ENCODE measurements at places on chromosomes 16 and 17. TPM values are rescaled to one million over a fixed set of nuclear protein-coding genes. Genes with fewer than 3 reads are reported as not detected.

Gene ETV4
- 78.4 TPM for total RNA-seq

Gene MMP25
- total RNA-seq: 14.2 TPM

Gene SLFN12L
- not detected for total RNA-seq

Gene IRX3
- 2.4 TPM for total RNA-seq

Gene SHBG
- 1.5 TPM for total RNA-seq

Gene PPL
- total RNA-seq: 29.2 TPM

Gene USP31
- 16.1 TPM for total RNA-seq

DNA sequence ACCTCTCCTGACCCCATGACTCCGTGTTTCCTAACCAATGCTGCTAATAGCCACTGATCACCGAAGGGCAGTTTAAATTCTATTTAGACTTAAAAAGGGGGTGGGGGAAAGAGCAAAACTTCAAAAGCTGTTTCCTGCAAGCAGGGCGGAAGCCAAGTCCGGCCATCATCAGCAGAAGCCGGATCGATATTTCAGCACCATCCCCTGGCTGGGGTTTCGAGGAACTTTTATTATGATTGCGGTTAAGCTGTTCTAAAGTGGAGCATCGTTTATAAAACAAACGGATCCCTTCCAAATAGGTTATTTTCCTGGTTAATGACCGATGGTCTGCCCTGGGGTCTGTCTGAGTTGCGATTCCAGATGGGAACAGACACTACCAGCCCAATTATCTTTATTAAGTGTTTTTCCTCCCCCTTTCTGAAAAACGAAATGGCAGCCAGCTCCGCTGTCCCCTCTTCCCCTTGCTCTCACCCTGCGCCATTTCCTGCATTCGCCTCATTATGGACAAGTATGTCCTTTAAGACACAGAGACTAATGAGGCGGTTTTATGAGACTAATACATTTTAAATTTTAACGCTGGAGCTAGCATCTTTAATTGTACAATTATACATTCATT lies 76.1 kb upstream of the IRX3 start:
- H3K27me3 ChIP-seq: no peaks in the 10 kb centered on the region
- no peaks in the 10 kb centered on the region for H3K4me1 ChIP-seq
- no peak for DNase-seq
- H3K27ac ChIP-seq: no peak overlapping the region
- no peaks in the 10 kb centered on the region for H3K36me3 ChIP-seq
- no peak overlapping the region for H3K4me3 ChIP-seq

GRCh38 chr17:68127914-68128313 lies 92.4 kb downstream of the KPNA2 start:
- DNase-seq: no peak
- H3K36me3 ChIP-seq: no peaks in the 10 kb centered on the region
- no peaks in the 10 kb centered on the region for H3K27me3 ChIP-seq

DNA sequence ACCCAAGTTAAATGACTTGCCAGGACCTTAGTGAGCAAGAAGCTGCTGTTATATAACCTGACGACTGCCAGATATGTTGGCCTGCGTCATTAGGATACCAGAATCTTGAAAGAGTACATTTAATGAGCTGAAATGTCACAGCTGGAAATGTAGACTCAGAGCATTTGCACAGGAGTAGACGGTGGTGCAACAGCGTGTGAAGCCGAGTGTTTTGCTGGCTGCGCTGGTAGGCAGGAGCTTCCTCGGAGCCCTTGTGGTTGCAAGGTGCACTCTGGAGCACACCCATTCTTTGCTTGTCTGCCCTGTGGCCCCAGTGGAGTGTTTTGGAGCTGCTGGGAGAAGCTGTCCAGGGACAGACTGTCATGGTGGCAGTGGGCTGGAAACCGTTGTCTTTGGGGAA lies 79.3 kb downstream of the BANP start:
- no peak for DNase-seq
- no peak overlapping the region for H3K27ac ChIP-seq
- peaks cover 12% of the 10 kb centered on the region for H3K36me3 ChIP-seq

GRCh38 chr16:24508614-24509013 lies 30.8 kb upstream of the RBBP6 start:
- no peak overlapping the region for H3K27ac ChIP-seq
- no peak overlapping the region for H3K4me3 ChIP-seq
- no peaks in the 10 kb centered on the region for H3K36me3 ChIP-seq

- no peaks in the 10 kb centered on the region for H3K36me3 ChIP-seq
- H3K27ac ChIP-seq: no peak overlapping the region
- no peaks in the 10 kb centered on the region for H3K4me1 ChIP-seq
- H3K4me3 ChIP-seq: no peak overlapping the region
- DNase-seq: peak; percentile 42
- H3K27me3 ChIP-seq: no peaks in the 10 kb centered on the region
Measured at GRCh38 chr16:78227855-78228254, 128.4 kb downstream of the WWOX start.

- H3K36me3 ChIP-seq: no peaks in the 10 kb centered on the region
- H3K4me1 ChIP-seq: no peaks in the 10 kb centered on the region
- DNase-seq: peak; percentile 27
- H3K27me3 ChIP-seq: no peaks in the 10 kb centered on the region
- no peak overlapping the region for H3K27ac ChIP-seq
Measured at GRCh38 chr17:350706-351448, 1.7 kb downstream of the RPH3AL start.

DNA sequence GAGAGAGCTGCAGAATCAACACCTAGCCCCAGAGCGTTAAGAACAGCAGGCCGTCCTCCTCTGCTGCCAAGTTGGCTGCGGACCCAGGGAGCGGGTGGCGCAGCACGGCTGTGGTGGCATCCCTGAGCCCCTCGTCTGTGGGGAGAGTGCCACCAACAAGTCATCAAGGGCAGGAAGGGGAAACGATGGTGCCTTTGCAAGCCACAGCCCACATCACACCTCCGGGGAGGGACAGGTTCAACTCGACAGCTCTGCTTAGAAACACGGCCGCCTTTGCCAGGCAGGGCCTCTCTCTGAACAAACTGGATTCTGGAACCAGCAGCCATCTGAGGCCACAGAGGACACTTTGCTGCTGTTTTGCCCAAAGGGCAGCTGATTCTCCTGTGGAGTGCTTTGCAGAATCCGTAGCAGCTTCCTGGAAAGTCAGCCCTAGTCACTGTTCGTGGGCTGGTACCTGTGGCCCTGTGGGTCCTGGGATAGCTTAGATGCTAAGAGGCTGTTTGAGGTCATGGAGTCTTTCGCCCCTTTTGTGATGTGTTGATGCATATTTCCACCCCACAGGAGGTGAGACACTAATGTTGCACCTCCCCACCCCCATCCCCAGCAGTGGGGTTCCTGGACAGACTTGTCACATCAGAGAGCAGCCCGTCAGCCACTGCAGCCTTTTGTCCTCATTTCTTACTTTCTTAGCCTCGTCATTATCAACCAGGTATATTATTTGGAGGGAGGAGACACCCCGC lies 270.6 kb downstream of the CPPED1 start:
- no peaks in the 10 kb centered on the region for H3K36me3 ChIP-seq
- DNase-seq: no peak
- H3K4me1 ChIP-seq: no peaks in the 10 kb centered on the region

- H3K4me3 ChIP-seq: no peak overlapping the region
- peaks cover 3% of the 10 kb centered on the region for H3K4me1 ChIP-seq
- no peak overlapping the region for H3K27ac ChIP-seq
- no peaks in the 10 kb centered on the region for H3K36me3 ChIP-seq
- H3K27me3 ChIP-seq: no peaks in the 10 kb centered on the region
- no peak for DNase-seq
Measured at GRCh38 chr16:27620541-27620940, 70.6 kb downstream of the KATNIP start.

DNA sequence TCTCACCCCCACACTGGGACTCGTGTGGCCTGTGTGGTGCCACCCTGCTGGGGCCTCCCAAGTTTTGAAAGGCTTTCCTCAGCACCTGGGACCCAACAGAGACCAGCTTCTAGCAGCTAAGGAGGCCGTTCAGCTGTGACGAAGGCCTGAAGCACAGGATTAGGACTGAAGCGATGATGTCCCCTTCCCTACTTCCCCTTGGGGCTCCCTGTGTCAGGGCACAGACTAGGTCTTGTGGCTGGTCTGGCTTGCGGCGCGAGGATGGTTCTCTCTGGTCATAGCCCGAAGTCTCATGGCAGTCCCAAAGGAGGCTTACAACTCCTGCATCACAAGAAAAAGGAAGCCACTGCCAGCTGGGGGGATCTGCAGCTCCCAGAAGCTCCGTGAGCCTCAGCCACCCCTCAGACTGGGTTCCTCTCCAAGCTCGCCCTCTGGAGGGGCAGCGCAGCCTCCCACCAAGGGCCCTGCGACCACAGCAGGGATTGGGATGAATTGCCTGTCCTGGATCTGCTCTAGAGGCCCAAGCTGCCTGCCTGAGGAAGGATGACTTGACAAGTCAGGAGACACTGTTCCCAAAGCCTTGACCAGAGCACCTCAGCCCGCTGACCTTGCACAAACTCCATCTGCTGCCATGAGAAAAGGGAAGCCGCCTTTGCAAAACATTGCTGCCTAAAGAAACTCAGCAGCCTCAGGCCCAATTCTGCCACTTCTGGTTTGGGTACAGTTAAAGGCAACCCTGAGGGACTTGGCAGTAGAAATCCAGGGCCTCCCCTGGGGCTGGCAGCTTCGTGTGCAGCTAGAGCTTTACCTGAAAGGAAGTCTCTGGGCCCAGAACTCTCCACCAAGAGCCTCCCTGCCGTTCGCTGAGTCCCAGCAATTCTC lies 27.4 kb downstream of the STH start:
- peak; percentile 71 for DNase-seq
- no peak overlapping the region for H3K27ac ChIP-seq
- no peaks in the 10 kb centered on the region for H3K27me3 ChIP-seq
- H3K4me1 ChIP-seq: peaks cover 2% of the 10 kb centered on the region
- no peak overlapping the region for H3K4me3 ChIP-seq

GRCh38 chr17:18331879-18332278 lies 16.8 kb downstream of the SMCR8 start:
- H3K27me3 ChIP-seq: no peaks in the 10 kb centered on the region
- H3K36me3 ChIP-seq: peaks cover 86% of the 10 kb centered on the region
- no peak for DNase-seq
- no peak overlapping the region for H3K27ac ChIP-seq

DNA sequence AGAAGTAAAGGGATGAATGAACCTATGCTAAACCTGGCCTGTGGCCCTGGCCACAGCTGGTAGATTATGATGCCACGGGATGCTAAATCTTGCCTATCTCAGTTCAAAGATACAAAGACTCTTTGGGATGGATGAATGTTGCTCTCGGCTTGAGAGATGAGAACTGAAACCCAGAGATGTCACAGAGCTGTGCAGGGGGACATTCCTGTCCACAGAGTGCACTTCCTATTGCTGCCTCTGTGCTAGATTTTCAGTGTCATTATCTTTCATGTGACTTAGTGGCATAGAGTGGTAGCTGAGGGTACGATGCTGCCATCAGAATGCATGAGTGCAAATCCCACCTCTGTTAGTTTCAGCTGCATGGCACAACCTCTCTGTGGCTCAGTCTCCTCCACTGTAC lies 2.3 kb upstream of the MT1M start:
- no peak overlapping the region for H3K4me3 ChIP-seq
- H3K4me1 ChIP-seq: no peaks in the 10 kb centered on the region
- H3K27me3 ChIP-seq: peaks cover 87% of the 10 kb centered on the region

DNA sequence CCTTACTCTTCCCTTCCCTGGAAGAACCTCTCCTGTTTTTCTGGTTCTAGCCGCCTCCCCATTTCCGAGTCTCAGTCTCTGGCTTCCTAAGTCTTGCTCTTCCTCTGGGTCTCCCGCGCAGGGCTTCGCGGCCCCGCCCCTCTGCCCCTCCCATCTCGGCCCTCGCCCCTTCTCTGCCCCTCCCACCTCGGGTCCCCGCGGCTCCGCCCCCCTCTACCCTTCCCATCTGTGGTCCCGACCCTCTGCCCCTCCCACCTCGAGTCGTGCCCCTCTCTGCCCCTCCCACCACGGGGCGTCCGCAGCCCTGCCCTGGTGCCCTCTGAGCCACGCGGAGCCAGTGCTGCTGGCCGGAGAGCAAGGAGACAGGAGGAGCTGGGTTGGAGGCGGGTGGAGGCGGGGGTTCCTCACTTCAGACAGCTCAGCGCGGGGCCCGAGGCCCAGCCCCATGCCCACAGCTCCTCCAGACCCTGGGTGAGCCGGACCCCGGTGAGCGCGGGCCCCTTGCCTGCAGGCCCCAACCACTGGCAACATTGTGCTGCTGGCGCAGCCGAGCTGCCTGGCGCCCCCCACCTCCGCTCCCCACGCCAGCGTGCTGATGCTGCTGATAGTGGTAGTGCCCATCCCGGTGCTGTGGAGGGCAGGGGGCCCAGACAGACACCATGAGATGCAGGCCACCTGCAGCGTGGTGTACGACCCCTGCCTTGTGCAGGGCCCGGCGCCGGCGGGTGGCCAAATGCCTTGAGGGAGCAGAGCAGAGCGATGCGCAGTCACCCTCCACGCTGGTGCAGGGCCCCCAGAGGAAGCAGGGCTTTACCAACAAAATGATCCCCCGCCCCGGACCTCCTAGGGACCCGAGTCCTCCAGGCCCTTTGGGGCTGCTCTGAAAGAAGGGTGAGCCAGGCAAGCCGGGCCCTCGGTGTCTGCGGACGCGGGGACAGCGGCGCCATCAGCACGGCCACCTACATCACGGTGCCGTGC lies 2115.3 kb downstream of the TP53TG3F start:
- no peak overlapping the region for H3K4me3 ChIP-seq
- H3K36me3 ChIP-seq: peaks cover 21% of the 10 kb centered on the region
- H3K27ac ChIP-seq: no peak overlapping the region
- no peak for DNase-seq

- DNase-seq: no peak
- H3K27ac ChIP-seq: no peak overlapping the region
- H3K27me3 ChIP-seq: no peaks in the 10 kb centered on the region
- H3K4me1 ChIP-seq: no peaks in the 10 kb centered on the region
Measured at GRCh38 chr16:53945996-53946395, 242.0 kb downstream of the FTO start.

- H3K4me1 ChIP-seq: peaks cover 13% of the 10 kb centered on the region
- DNase-seq: no peak
- H3K4me3 ChIP-seq: no peak overlapping the region
- H3K27ac ChIP-seq: no peak overlapping the region
- H3K27me3 ChIP-seq: no peaks in the 10 kb centered on the region
Measured at GRCh38 chr17:27956601-27957445, 63.7 kb upstream of the LYRM9 start.

GRCh38 chr17:61805399-61805798 lies 57.9 kb downstream of the BRIP1 start:
- H3K27me3 ChIP-seq: no peaks in the 10 kb centered on the region
- H3K4me1 ChIP-seq: no peaks in the 10 kb centered on the region
- DNase-seq: no peak
- H3K4me3 ChIP-seq: no peak overlapping the region
- no peak overlapping the region for H3K27ac ChIP-seq
- H3K36me3 ChIP-seq: peaks cover 10% of the 10 kb centered on the region

- no peaks in the 10 kb centered on the region for H3K27me3 ChIP-seq
- no peak overlapping the region for H3K4me3 ChIP-seq
- no peak overlapping the region for H3K27ac ChIP-seq
- H3K36me3 ChIP-seq: peaks cover 52% of the 10 kb centered on the region
- no peak for DNase-seq
Measured at GRCh38 chr17:2414446-2415064, 13.7 kb upstream of the MNT start.

GRCh38 chr17:44222112-44222869 lies 2.8 kb upstream of the UBTF start:
- 0 out of 2 replicates have a peak, but pooled peaks cover 4% of the 10 kb centered on the region for H3K4me1 ChIP-seq
- no peaks in the 10 kb centered on the region for H3K36me3 ChIP-seq
- DNase-seq: peak; percentile 88
